Breast epithelium (tissue), 4 donors: ENCODE measurements at places on chromosomes 16 and 17. TPM values are rescaled to one million over a fixed set of nuclear protein-coding genes. Genes with fewer than 3 reads are reported as not detected.

COASY gene
- total RNA-seq: 26.9 TPM

CPNE7 gene
- total RNA-seq: not detected

RAD51C gene
- 27.7 TPM for total RNA-seq

TBC1D3I gene
- not detected for total RNA-seq

CHAD gene
- 2.3 TPM for total RNA-seq

TMED6 gene
- 0.32 TPM for total RNA-seq

KRTAP16-1 gene
- total RNA-seq: not detected

TRPV2 gene
- total RNA-seq: 11.3 TPM

TSNAXIP1 gene
- total RNA-seq: 4.2 TPM

C16orf92 gene
- not detected for total RNA-seq

MGAT5B gene
- total RNA-seq: not detected

ANKFN1 gene
- 5.6 TPM for total RNA-seq

MAP2K6 gene
- total RNA-seq: 10.9 TPM

CES2 gene
- 33.1 TPM for total RNA-seq

MPP3 gene
- 26.3 TPM for total RNA-seq

ZNF423 gene
- total RNA-seq: 8.0 TPM

CD300E gene
- total RNA-seq: 0.32 TPM

SSTR5 gene
- not detected for total RNA-seq

BEAN1 gene
- total RNA-seq: 3.5 TPM

ZACN gene
- not detected for total RNA-seq

NDE1 gene
- total RNA-seq: 34.1 TPM

KRTAP4-4 gene
- not detected for total RNA-seq

ITPRIPL2 gene
- 40.3 TPM for total RNA-seq

TBC1D3D gene
- total RNA-seq: not detected

ARHGDIG gene
- 2.3 TPM for total RNA-seq

UTS2R gene
- total RNA-seq: not detected

CNTNAP1 gene
- total RNA-seq: 3.7 TPM

MAF gene
- 66.6 TPM for total RNA-seq

TRPV3 gene
- total RNA-seq: 1.1 TPM

TAC4 gene
- total RNA-seq: not detected

CD19 gene
- total RNA-seq: not detected

ABAT gene
- 12.6 TPM for total RNA-seq

C17orf78 gene
- not detected for total RNA-seq

MYH1 gene
- 1.9 TPM for total RNA-seq

TEKT5 gene
- total RNA-seq: not detected

HOXB7 gene
- 1.5 TPM for total RNA-seq

C16orf82 gene
- 0.16 TPM for total RNA-seq

CDK10 gene
- total RNA-seq: 84.9 TPM

KRTAP9-1 gene
- not detected for total RNA-seq

PPY gene
- total RNA-seq: not detected

KRTAP4-5 gene
- not detected for total RNA-seq

UMOD gene
- not detected for total RNA-seq

CASKIN1 gene
- total RNA-seq: not detected

GSG1L gene
- not detected for total RNA-seq

TEX14 gene
- 0.16 TPM for total RNA-seq

HNF1B gene
- total RNA-seq: not detected

B3GNT9 gene
- 7.8 TPM for total RNA-seq

GGA2 gene
- 61.9 TPM for total RNA-seq

TMEM98 gene
- total RNA-seq: 129 TPM

OSGIN1 gene
- 3.3 TPM for total RNA-seq

PLD2 gene
- 40.6 TPM for total RNA-seq
